Chondrocyte (in vitro differentiated cells): ENCODE measurements at places on chromosomes 3 and 15. TPM values are rescaled to one million over a fixed set of nuclear protein-coding genes. Genes with fewer than 3 reads are reported as not detected.
A peak's percentile ranks its signal among the peaks of the same experiment; 100 is the strongest.

DNA sequence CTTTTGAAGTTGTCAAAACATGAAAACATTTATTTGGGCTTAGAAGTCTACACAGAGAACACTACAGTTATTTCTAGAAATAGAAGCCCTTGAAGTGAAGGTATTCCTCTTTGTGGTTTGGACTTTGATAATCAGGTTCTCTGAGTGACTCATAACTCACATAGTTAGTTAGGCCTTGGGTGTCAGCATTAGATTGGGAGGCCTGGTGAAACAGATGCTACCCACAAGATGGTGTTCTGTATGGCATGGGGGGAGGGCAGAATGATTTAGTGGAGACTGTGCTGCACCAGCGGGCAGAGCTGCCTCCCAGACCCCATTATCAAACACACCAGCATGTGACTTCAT lies 108.9 kb upstream of the ETV5 start:
- no peak for DNase-seq

Gene ST8SIA2
- total RNA-seq, result 2.4 to 6.2 TPM (median 4.5 TPM) in 3 replicates

Gene IMPG2
- 0.50 to 0.80 TPM (median 0.56 TPM) in 3 replicates for total RNA-seq

Gene TNFAIP8L3
- total RNA-seq, result 4.6 to 6.1 TPM (median 5.4 TPM) in 3 replicates

- no peak for DNase-seq
Observed at GRCh38 chr3:160754371-160754854, 1.6 kb upstream of the PPM1L start.

- DNase-seq, result no peak
Observed at GRCh38 chr15:86040356-86041033, 39.2 kb upstream of the AGBL1 start.

- no peak for DNase-seq
Observed at GRCh38 chr15:91186904-91187656, 87.0 kb downstream of the SV2B start.

Gene COLQ
- 4.2 to 5.6 TPM (median 4.4 TPM) in 3 replicates for total RNA-seq

DNA sequence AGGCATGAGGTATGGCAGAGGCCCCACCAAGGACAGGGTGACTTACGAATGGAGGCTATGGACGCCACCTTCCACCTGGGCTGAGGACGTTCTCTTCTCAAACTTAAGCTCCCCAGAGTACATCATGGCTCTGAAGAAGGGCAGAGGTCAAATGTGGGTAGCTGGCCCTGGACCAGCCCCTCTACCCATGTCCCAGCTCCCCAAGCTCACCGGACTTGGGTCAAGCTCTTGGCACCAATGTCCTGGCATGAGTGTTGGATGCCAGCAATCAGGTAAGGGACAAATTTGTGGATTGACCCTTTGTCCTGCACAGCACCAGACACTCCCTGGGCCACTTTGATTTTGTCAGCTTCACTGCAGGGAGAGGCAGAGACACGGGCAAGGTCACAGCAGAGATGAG lies 2.5 kb downstream of the NDUFAF3 start:
- DNase-seq, result no peak

Gene NANOGP8
- total RNA-seq, result not detected in 3 replicates

DNA sequence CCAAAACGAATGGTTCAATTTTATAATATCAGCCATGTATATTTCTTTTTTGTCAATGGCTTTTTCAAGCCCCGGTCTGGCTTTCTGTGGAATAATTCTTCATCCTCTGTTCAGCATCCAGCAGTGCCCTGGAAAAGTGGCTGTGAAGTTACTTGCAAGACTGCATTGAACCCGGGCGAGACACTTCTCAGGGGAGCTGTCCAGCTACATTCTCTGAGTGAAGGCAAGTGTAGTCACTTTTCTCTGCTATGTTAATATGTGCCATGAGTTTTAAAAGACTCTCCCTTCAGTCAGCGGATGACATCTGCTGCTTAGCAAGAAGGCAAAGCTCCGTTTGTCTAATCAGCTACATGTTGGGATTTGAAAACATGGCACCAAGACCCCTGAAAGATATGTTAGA lies 81.3 kb upstream of the RGMA start:
- DNase-seq, result no peak

Gene LHFPL4
- total RNA-seq, result not detected in 3 replicates

DNA sequence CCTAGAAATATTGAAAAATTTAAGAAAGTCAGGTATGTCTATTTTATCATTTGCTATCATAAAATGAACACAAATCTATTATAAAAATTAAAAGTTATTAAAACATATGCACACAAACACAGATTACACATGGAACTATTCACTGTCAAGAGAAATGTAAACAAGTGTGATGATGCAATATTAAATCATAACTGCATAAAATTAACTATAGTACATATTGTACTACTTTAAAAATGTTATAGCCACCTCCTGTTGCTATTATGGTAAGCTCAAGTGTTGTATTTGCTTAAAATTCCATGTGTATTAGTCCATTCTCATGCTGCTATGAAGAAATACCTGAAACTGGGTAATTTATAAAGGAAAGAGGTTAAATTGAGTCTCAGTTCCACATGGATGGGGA lies 54.7 kb upstream of the CMC1 start:
- no peak for DNase-seq

GRCh38 chr15:68730976-68731897 lies 89.5 kb downstream of the ANP32A start:
- peak; percentile 56 for DNase-seq

Gene UBE2Q2
- 60.6 to 77.5 TPM (median 62.1 TPM) in 3 replicates for total RNA-seq

Gene TRPC1
- total RNA-seq, result 15.1 to 20.1 TPM (median 16.4 TPM) in 3 replicates

- no peak for DNase-seq
Observed at GRCh38 chr3:99730870-99731269, 86.8 kb upstream of the CMSS1 start.

DNA sequence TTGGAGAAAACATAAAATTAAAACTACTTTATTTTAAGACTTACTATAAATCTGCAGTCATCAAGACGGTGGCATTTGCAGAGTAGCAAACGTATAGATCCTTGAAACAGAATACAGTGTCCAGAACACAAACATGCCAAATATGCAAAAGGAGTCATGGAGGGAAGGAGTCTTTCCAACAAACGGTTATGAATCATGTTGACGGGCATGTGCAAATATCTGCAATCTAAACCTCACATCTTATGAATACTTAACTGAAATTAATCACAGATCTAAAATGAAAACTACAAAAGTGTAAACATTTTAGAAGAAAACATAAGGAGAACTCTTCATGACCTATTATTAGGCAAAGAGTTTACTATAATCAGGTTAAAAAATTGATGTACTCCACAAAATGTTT lies 69.4 kb downstream of the TFRC start:
- no peak for DNase-seq

GRCh38 chr3:146817704-146818103 lies 212.6 kb upstream of the PLSCR5 start:
- DNase-seq, result no peak
